Keratinocyte (primary cell): ENCODE measurements at places on chromosomes 7 and 10. TPM values are rescaled to one million over a fixed set of nuclear protein-coding genes. Genes with fewer than 3 reads are reported as not detected.

The DGKB gene
- polyA plus RNA-seq: 0.01 TPM in 1 of 3 replicates, not detected in the others

The SH2D4B gene
- polyA plus RNA-seq: 0.03 to 0.42 TPM (median 0.22 TPM) in 3 replicates

The HOXA13 gene
- polyA plus RNA-seq: not detected in 3 replicates

The TMEM229A gene
- not detected in 3 replicates for polyA plus RNA-seq

DNA sequence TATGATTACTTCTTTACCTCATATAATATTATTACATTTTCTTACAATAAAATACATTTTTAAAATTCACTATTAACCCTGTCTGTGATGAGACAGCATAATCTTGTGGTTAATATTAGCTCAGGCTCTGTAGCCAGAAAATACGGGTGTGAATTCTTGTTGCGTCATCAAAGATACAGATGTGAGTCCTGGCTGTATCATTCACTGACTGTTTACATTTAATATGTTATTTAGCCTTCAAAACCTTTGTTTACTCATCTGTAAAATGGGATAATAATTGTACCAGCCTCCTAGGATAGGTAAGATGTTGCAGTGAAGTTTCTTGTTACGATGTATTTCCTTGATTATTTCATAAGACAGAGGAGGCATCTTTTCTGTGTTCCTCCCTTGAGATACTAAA lies 184.7 kb upstream of the PRPS1L1 start:
- DNase-seq: no peak

DNA sequence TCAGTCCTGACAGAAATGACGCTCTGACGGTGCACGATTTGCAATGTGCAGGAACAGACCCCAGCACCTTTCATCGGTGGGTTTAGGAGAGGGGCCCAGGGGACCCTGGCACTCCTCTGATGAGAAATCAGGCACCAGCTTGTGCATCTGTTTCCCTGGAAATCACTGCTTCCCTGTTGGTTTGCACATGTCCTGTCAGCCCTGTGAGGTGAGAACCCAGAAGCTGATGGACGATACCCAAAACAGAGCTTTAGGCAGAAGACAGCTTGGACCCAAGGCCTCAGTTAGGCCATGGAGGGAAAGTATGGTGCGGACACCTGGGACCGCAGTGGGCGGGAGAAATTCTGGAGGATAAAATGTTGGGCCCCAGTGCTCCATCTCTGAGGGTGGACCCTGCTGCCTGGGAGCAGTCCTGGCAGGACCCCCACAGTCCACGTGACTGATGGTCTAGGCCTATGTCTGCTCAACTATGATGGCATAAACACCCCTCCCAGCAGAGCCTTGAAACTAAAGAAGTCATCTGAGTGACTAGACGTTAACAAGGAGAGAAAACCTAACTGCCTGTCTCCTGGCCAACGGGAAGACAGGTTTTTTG lies 242.8 kb downstream of the PTPRN2 start:
- no peak for DNase-seq

- DNase-seq: no peak
Observed at GRCh38 chr10:49222170-49222569, 34.0 kb upstream of the TMEM273 start.

The NODAL gene
- polyA plus RNA-seq: 0.30 to 0.46 TPM (median 0.45 TPM) in 3 replicates

- no peak for DNase-seq
Observed at GRCh38 chr10:31678575-31679516, 249.8 kb downstream of the ARHGAP12 start.

DNA sequence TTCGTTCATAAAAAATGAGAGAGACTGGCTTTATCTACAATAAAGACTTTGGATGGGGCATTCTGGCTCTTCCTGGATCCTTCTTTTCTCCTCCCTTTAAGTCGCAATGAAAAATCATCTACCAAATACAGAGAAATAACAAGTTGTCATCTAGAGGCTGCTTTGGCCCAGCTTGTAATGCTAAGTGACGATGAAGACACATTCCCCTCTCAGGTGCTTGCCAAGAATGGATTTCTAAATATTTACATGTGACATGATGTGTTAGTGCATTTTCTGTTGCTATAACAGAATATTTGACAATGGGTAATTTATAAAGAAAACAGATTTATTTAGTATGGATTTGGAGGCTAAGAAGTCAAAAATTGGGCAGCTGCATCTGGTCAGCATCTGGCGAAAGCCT lies 308.6 kb upstream of the NPVF start:
- DNase-seq: no peak

- DNase-seq: no peak
Observed at GRCh38 chr7:129257168-129257567, 32.3 kb downstream of the AHCYL2 start.

GRCh38 chr10:79308969-79309665 lies 38.2 kb upstream of the PPIF start:
- DNase-seq: no peak

The GPNMB gene
- polyA plus RNA-seq: 44.5 to 412 TPM (median 142 TPM) in 3 replicates

The PIK3AP1 gene
- polyA plus RNA-seq: 0.02 to 0.09 TPM in 2 of 3 replicates, not detected in the other

The PLCE1 gene
- 0.01 TPM in 2 of 3 replicates, not detected in the other for polyA plus RNA-seq

The CTTNBP2 gene
- polyA plus RNA-seq: 0.55 to 1.3 TPM (median 0.63 TPM) in 3 replicates

The IDI2 gene
- polyA plus RNA-seq: not detected in 3 replicates

The CCDC146 gene
- polyA plus RNA-seq: 3.0 to 5.7 TPM (median 5.2 TPM) in 3 replicates

DNA sequence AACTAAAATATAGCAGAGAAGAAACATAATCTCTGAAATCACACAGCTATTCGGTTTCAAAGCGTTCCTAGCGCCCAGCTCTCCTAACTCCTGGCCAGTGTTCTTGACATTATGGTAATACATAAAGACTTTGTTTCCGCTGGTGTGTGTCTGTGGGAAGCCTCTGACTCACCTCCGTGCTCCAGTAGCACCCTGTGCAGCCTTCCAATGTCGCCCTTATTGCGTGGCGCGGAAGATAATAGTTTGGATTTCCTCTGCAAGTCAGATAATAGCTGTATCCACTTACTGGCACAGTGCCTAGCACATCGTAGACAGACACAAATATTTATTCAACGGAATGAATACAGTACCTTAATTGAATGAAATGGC lies 570 bp downstream of the BMS1 start:
- DNase-seq: no peak

DNA sequence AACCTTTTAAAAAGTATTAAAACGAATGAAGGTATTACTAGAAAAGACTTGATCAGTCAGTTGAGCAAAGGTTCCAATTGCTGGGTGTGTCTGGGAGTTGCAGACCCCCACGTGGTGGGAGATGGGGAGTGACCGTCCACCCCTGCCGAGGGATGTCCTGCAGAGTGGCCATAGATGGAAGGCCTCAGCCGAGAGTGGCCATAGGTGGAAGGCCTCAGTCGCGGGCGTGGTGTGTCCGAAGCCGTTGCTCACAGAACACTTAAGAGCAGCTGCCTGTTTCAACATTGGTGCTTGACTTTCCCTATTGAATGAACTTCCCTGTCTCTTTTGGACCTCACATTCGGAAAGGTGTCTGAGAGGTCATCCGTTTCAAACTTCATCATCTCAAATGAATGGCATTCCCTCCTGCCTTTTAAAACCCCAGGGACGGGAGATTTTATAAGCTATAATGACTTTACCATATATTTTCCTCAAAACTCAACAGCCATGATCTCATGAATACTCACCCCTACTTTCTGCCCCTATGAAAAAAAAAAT lies 69.4 kb downstream of the CAMK1D start:
- no peak for DNase-seq

GRCh38 chr7:44599222-44599621 lies 7.2 kb upstream of the OGDH start:
- no peak for DNase-seq

DNA sequence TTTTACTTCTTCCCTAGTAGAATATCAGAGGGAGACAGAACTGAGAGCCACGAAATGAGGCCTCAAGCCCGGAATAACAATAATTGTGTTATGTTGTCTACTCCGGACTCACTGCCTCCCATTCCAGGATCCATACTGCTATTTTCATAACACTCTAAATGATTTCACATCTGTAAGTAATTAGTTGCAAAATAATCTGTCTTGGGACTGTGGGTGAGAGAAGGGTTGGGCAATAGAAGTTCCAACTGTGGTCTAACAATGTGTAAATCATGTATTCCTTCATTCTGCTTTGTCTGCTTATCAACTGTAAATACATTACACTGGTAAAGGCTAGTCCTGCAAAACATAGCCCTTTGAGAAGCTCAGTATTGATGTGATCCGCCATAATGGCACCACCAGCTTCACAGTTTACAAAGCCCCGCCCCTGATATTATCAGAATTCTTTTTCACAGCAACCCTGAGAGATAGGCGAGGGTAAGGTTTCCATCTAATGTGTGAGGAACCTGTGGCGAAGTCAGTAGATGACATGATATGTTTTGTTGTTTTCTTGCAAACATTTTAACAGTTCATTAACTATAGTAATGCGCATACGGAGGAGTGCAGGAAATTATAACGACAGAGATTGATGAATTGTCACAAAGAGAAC lies 265.7 kb upstream of the BMPER start:
- DNase-seq: no peak

- no peak for DNase-seq
Observed at GRCh38 chr10:99369551-99369950, 40.4 kb downstream of the CNNM1 start.

GRCh38 chr7:17067691-17068090 lies 185.9 kb upstream of the AGR3 start:
- DNase-seq: no peak

DNA sequence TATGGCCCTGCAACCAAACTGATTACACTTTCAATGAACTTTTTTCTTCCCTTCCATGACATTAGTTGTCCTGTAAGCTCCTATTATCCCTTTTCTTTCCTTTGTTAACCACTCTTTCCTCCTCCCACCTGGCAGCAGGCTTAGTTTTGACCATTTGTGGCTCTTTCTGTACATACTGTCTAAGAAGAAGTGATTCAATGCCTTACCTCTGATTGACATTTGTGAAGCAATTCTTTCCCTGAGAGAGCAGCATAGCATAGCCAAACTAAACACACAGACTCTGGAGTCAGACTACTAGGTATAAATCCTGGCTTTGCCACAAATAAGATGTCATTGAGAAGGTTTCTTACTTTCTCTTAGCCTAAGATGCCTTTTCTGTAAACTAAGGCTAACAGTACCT lies 48.9 kb downstream of the AHR start:
- no peak for DNase-seq

- DNase-seq: no peak
Observed at GRCh38 chr10:21587391-21587790, 53.4 kb downstream of the MLLT10 start.

GRCh38 chr7:13839063-13839462 lies 150.4 kb downstream of the ETV1 start:
- no peak for DNase-seq

- DNase-seq: no peak
Observed at GRCh38 chr10:93062514-93063143, 2.0 kb downstream of the CYP26C1 start.

The KDM7A gene
- 1.8 to 4.0 TPM (median 3.3 TPM) in 3 replicates for polyA plus RNA-seq

GRCh38 chr7:156446990-156447389 lies 193.6 kb upstream of the RNF32 start:
- no peak for DNase-seq

The FEZF1 gene
- polyA plus RNA-seq: not detected in 3 replicates

- no peak for DNase-seq
Observed at GRCh38 chr7:157807510-157807909, 470.7 kb downstream of the DNAJB6 start.

DNA sequence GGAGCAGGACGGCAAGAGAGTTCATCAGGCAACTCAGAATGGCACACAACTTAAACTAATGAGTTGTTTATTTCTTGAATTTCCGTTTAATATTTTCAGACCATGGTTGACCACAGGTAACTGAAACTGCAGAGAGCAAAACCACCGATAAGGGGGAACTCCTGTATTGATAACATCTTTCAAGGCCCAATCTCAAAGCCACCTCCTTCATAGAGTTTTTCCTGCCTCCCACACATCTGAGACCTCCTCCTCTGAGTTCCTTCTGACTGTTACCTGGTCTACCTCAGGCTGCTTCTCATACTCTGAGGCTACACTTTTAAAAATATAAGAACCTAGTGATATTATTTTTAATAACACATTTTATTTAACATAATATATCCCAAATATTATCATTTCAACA lies 341.5 kb upstream of the NPVF start:
- DNase-seq: no peak

GRCh38 chr7:33998476-33998875 lies 93.1 kb downstream of the BMPER start:
- DNase-seq: no peak

GRCh38 chr7:106420736-106421135 lies 136.0 kb upstream of the NAMPT start:
- DNase-seq: no peak

GRCh38 chr7:152894295-152895170 lies 135.0 kb downstream of the ACTR3B start:
- DNase-seq: no peak

- DNase-seq: peak; percentile 50
Observed at GRCh38 chr7:80312139-80312661, 177.6 kb downstream of the GNAI1 start.

GRCh38 chr10:15715619-15716227 lies 4.0 kb downstream of the ITGA8 start:
- no peak for DNase-seq

- DNase-seq: no peak
Observed at GRCh38 chr7:12601302-12601869, 30.9 kb downstream of the SCIN start.

The BTBD16 gene
- polyA plus RNA-seq: 3.3 to 4.9 TPM (median 4.1 TPM) in 3 replicates

- peak; percentile 85 for DNase-seq
Observed at GRCh38 chr7:134613623-134614347, 32.9 kb upstream of the BPGM start.

DNA sequence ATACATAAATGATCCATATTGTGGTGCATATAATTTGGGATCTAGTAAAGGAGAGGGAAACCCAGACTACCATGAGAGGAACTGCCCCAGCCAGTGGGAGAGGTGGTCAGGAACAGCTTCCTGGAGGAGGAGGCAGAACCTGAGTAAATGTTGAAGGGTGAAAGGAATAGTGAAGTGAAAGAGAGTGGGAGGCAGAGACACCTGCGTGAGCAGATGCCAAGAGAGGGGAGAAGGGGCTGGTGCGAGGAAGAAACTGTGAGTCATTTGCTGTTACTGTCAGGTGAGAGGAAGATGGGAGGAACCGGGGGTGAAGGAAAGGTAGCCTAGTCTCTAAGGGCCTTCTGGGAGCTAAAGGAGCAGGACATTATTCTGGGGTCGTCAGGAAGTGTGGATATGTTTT lies 294.8 kb downstream of the GRID1 start:
- no peak for DNase-seq

The ELFN1 gene
- polyA plus RNA-seq: 0.03 to 0.36 TPM in 2 of 3 replicates, not detected in the other

The MRC1 gene
- 0.01 TPM in 3 replicates for polyA plus RNA-seq

DNA sequence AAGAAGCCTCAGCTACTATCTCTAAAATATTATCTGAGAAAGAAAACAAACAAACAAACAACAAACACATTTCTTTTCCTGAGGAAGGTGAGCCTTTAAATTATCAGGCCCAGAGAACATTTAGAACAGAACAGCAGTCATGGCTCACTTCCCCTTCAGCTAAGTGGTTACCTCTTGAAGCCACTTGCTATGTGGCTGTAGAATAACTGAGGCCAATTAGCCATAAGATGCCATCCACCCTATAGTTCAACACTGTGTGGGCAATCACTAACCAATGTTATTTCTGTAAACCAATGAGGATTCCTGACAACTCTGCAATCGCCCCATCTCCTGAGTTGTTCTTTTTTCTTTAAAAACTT lies 3.7 kb upstream of the UPP1 start:
- DNase-seq: no peak

DNA sequence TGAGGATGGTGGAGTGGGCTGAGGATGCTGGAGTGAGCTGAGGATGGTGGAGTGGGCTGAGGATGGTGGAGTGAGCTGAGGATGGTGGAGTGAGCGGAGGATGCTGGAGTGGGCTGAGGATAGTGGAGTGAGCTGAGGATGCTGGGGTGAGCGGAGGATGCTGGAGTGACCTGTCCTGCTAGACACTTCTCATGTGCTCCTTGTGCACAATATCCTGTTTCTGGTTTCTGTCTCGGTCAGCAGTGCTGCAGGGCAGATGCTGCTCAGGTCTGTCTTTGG lies 29.2 kb downstream of the ANXA8 start:
- DNase-seq: no peak

The MYL10 gene
- not detected in 3 replicates for polyA plus RNA-seq
